A549 treated with GW870086 at 1 μM for 4 hours (cell line): ENCODE measurements at places on chromosomes 6 and 20. TPM values are rescaled to one million over a fixed set of nuclear protein-coding genes. Genes with fewer than 3 reads are reported as not detected.

The CAGE1 gene
- 0.20 TPM in 1 of 5 replicates, not detected in the others for total RNA-seq

The MOG gene
- not detected in 5 replicates for total RNA-seq

The CCM2L gene
- 0.24 to 0.56 TPM (median 0.45 TPM) in 5 replicates for total RNA-seq

The DSN1 gene
- 21.4 to 27.4 TPM (median 24.5 TPM) in 5 replicates for total RNA-seq

The TFAP2C gene
- 13.5 to 16.3 TPM (median 15.6 TPM) in 5 replicates for total RNA-seq

The PAX1 gene
- not detected in 5 replicates for total RNA-seq
